Urinary bladder (tissue), 4 donors: ENCODE measurements at places on chromosomes 6 and 20. TPM values are rescaled to one million over a fixed set of nuclear protein-coding genes. Genes with fewer than 3 reads are reported as not detected.

Gene LAMP5
- 0.38 TPM for polyA plus RNA-seq

Gene TRIM40
- not detected for polyA plus RNA-seq

Gene SUMO4
- not detected for polyA plus RNA-seq

Gene TMEM170B
- polyA plus RNA-seq = 2.7 TPM

Gene GSTA2
- polyA plus RNA-seq = not detected

Gene FAM209B
- polyA plus RNA-seq = 0.28 TPM

Gene RSPH3
- polyA plus RNA-seq = 5.8 TPM

Gene MAS1
- not detected for polyA plus RNA-seq

Gene ADGRG6
- 6.6 TPM for polyA plus RNA-seq

Gene BANF2
- not detected for polyA plus RNA-seq

Gene PRICKLE4
- 3.7 TPM for polyA plus RNA-seq

Gene MEI4
- 0.01 TPM for polyA plus RNA-seq

Gene C6orf163
- polyA plus RNA-seq = 0.47 TPM

Gene HCRTR2
- not detected for polyA plus RNA-seq
